ENCODE measurements at places on chromosomes 16 and 17. TPM values are rescaled to one million over a fixed set of nuclear protein-coding genes. Genes with fewer than 3 reads are reported as not detected.

Gene TBC1D3
- not detected for total RNA-seq

Gene BCL6B
- 5.9 TPM for total RNA-seq

Gene LITAFD
- not detected for total RNA-seq

Gene LPO
- total RNA-seq, result not detected

Gene C17orf50
- not detected for total RNA-seq

Gene PABPN1L
- total RNA-seq, result not detected

Gene MYBBP1A
- total RNA-seq, result 50.1 TPM

Gene SDK2
- 2.9 TPM for total RNA-seq

Gene WNK4
- total RNA-seq, result 0.66 TPM

Gene STH
- total RNA-seq, result not detected

Gene KRT25
- total RNA-seq, result not detected

Gene DDX28
- 7.2 TPM for total RNA-seq

Gene PSME3IP1
- total RNA-seq, result 69.8 TPM

Gene KRT32
- total RNA-seq, result not detected

Gene CACNA1G
- 0.32 TPM for total RNA-seq

Gene TEX19
- not detected for total RNA-seq
